ENCODE measurements at places on chromosomes 6 and 20.

DNA sequence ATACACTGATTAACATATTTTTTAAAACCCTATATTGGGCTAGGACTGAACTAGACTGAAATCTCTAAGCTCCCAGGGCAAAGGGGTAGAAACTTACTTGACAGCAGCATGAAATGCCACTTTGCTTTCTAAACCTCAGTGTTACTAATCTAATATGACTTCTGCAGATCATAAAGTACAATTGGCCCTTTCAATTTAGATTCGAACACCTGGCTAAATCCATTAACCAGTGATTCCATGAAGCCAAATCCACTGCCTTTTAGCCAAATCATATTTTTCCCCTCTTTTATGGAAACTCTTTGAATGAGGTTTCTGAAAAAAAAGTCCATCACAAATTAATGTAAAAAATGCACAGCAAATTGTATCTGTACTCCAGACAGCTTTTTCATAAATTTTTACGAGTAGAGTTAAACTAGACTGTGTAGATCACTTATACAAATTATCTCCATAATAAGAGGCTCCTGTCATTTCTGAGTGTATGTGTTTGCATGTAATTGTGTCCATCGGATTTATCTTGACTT lies 25.7 kb downstream of the EPHA7 start:
- no peak for DNase-seq

- DNase-seq: no peak
Observed at GRCh38 chr6:33140556-33140955, 51.7 kb downstream of the COL11A2 start.

- DNase-seq: no peak
Observed at GRCh38 chr6:18049646-18050045, 62.2 kb upstream of the KIF13A start.

- no peak for DNase-seq
Observed at GRCh38 chr6:23940466-23940865, 185.5 kb upstream of the NRSN1 start.

GRCh38 chr6:82841309-82841708 lies 224.3 kb downstream of the UBE3D start:
- DNase-seq: no peak

- no peak for DNase-seq
Observed at GRCh38 chr20:47258745-47259695, 97.5 kb downstream of the ZMYND8 start.

- peak; percentile 13 for DNase-seq
Observed at GRCh38 chr20:31923388-31924331, 28.2 kb downstream of the PDRG1 start.

DNA sequence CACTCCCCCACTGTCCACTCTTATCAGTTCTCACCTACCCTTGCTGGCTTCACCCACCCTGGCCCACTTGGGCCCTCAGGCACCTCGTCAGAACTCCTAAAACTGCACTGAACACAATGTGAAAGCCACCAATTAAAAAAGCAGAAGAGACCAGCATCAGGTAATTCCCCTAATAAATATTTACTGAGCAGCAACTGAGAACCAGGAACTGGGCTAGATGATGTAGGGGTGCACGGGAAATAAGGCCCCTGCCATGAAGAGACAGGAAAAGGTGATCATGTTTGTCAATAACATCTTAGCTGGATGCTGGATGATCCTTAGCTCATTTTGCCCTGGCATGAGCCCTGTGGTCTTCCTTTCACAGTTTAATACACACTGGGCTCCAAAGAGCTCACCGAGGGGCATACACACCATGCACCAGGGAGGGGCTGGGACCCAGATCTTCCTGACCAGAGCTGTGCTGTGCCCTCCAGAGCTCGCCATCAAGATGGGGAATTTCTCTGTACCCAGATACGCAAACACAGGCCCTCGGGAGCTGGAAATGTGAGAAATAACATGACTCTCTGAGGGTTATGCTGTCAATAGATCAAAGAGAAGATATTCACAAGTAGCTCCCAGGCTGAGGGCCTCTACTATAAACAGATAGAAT lies 113.6 kb upstream of the SLC22A16 start:
- DNase-seq: no peak

- DNase-seq: no peak
Observed at GRCh38 chr6:169918239-169918953, 167.0 kb downstream of the ERMARD start.

GRCh38 chr20:42963796-42964195 lies 225.9 kb downstream of the PTPRT start:
- DNase-seq: no peak

DNA sequence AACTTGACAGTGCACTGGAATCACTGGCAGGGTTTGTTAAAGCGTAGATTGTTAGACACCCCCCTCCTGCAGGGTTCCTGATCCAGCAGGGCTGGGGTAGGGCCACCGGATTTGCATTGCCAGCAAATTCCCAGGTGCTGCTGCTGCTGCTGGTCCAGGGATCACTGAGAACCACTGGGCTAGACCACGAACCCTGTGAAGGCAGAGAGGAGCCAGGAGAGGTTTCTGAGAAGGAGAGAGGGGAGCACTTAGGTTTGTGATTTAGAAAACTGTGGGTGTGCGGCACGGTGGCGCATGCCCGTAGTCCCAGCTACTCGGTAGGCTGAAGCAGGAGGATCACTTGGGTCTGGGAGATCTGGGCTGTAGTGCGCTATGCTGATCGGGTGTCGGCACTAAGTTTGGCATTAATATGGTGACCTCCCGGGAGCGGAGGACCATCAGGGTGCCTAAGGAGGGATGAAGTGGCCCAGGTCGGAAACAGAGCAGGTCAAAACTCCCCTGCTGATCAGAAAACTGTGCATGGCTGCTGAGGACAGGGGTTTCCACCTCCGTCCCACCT lies 53.6 kb upstream of the FAM83D start:
- no peak for DNase-seq

GRCh38 chr6:149961728-149962425 lies 1.9 kb upstream of the ULBP1 start:
- DNase-seq: no peak

GRCh38 chr20:46559001-46559400 lies 8.5 kb upstream of the OCSTAMP start:
- DNase-seq: no peak

GRCh38 chr6:50816947-50817645 lies 1.6 kb upstream of the TFAP2B start:
- DNase-seq: peak; percentile 48

DNA sequence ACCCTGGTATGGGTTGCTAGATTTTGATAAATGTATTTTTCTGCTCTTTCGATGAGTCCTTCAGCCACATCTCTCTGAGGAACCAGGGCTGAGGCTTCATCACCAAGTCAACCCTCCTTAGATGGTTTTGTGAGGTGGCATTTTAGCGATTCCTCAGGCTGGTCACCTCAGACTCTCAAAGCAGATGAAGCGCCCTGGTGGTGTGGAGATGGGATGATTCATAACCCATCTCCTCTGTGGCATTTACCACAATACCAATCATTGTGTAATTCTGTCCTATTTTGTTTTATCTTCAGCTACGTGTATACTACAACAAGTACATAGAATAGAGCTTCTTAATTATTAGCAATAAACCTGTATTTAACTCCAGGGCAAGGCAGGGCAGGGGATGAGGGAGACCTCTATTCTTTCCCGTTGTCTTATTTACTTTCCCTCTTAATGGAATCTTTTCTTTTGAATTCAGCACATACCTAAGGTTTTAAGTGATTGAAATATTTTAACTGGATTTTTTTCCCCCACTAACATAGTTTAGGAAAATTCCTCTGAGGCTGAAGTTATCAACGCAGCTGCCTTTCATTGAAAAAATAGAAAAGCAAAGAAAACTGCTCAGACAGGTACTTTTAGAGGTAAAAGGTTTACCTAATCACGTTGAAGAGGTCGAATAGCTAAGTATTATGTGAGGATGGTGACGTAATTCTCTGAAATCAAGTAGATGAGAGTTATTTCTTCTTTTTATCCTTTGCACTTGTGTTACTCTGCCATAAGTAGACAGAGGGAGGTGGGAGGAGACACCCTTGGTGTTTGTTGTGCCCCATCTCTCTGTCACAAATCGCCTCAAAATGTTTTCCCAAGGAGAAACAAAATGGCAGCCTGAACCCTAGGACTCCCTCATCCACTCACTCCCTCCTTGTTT lies 57.4 kb upstream of the EDN3 start:
- no peak for DNase-seq

Data from eye (tissue), 1 donor.